Right atrium auricular region (tissue), 2 donors: ENCODE measurements at places on chromosomes 6 and 20.

- no peak for DNase-seq
- H3K4me3 ChIP-seq = no peak overlapping the region
- H3K4me1 ChIP-seq = no peaks in the 10 kb centered on the region
- no peaks in the 10 kb centered on the region for H3K36me3 ChIP-seq
Observed at GRCh38 chr20:24136659-24137246, 148.2 kb upstream of the GGTLC1 start.

- H3K4me3 ChIP-seq = no peak overlapping the region
- H3K4me1 ChIP-seq = no peaks in the 10 kb centered on the region
- H3K27me3 ChIP-seq = no peaks in the 10 kb centered on the region
- H3K36me3 ChIP-seq = peaks cover 19% of the 10 kb centered on the region
- DNase-seq = no peak
- no peak overlapping the region for H3K27ac ChIP-seq
Observed at GRCh38 chr20:2118783-2119182, 17.2 kb downstream of the STK35 start.

DNA sequence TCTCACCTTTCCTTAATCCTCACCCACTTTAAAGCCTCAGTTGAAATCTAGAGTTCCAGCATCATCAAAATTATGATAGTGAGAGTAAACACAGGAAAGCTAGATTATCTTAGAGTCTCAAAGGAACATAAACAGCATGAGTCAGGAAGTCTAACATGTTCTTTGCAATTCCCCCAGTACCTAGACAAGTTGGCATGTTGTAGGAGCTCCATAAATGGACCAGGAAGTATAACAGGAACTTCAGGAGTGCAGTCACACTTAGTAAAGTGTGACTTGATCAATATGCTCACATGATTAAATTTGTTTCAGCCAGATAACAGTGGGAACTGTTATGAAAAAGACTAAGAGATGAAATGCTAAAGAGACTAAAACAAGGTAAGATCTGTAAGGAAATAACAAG, 834.4 kb downstream of the EYS start:
- no peaks in the 10 kb centered on the region for H3K4me1 ChIP-seq
- H3K27me3 ChIP-seq = no peaks in the 10 kb centered on the region
- H3K4me3 ChIP-seq = no peak overlapping the region

GRCh38 chr20:44050925-44051660, 135.9 kb downstream of the JPH2 start:
- H3K4me3 ChIP-seq = no peak overlapping the region
- no peaks in the 10 kb centered on the region for H3K4me1 ChIP-seq
- no peaks in the 10 kb centered on the region for H3K36me3 ChIP-seq
- no peak for DNase-seq
- no peaks in the 10 kb centered on the region for H3K27me3 ChIP-seq
- H3K27ac ChIP-seq = no peak overlapping the region

DNA sequence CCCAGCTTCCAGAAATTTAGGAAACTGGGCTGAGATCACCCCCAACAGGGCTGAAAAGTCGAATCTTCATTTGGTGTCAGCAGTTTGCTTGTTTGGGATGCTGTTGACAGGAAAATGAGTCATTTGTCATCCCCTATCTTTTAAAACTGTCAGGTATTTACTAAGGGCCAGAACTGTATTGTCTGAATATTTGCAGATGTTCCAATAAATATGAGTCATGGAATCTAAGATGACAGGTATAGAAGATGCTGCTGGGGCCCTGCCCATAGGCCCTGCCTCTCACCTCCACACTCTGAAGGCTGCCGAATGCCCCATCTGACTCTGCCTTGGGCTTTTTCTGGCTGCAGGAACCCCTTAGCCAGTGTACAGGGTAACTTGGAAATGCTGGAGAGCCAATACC, 3.9 kb downstream of the ETV7 start:
- no peaks in the 10 kb centered on the region for H3K27me3 ChIP-seq
- H3K4me3 ChIP-seq = no peak overlapping the region
- H3K4me1 ChIP-seq = no peaks in the 10 kb centered on the region
- DNase-seq = no peak
- H3K27ac ChIP-seq = no peak overlapping the region
- no peaks in the 10 kb centered on the region for H3K36me3 ChIP-seq

DNA sequence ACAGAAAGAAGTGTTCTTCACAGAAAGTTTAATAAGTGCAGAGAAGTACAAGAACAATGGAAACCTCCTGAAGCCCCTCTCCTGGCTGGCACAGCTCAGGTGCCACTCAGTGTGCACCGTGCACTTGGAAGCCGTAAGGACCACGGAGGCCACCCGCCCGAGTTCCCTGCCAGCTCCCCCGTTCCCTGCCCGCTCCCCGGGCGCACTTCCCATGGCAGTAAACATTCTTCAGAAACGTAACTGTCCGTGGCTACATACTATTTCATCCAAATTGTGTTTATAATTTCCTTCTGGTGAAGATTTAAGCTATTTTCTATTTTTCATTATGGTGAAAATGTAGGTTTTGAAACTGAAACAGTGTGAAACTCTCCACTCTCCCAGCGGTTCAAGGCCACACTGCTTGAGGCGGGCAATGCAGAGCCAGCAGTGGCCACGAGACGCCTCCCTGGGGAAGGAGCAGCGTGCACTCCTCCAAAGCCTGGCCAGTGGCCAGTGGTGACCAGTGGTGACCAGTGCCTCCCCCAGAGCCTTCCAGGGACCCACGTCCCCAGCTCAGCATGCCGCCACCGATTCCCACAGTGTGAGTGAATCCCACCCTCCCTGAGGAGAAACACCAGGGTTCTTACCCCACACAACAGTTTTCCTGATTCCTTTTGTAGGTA, 46.4 kb downstream of the TAF4 start:
- H3K4me3 ChIP-seq = no peak overlapping the region
- no peaks in the 10 kb centered on the region for H3K27me3 ChIP-seq
- H3K27ac ChIP-seq = no peak overlapping the region
- peaks cover 36% of the 10 kb centered on the region for H3K4me1 ChIP-seq
- H3K36me3 ChIP-seq = peaks cover under 1% of the 10 kb centered on the region

DNA sequence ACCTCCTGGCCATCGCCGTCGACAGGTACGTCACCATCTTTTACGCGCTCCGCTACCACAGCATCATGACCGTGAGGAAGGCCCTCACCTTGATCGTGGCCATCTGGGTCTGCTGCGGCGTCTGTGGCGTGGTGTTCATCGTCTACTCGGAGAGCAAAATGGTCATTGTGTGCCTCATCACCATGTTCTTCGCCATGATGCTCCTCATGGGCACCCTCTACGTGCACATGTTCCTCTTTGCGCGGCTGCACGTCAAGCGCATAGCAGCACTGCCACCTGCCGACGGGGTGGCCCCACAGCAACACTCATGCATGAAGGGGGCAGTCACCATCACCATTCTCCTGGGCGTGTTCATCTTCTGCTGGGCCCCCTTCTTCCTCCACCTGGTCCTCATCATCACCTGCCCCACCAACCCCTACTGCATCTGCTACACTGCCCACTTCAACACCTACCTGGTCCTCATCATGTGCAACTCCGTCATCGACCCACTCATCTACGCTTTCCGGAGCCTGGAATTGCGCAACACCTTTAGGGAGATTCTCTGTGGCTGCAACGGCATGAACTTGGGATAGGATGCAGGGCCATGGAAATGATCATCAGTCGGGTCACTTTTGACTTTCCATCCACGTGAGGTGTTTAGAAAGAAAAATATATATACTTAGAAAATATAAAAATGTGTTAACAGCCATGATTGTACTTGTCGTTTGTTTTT, 868 bp downstream of the MC3R start:
- no peaks in the 10 kb centered on the region for H3K27me3 ChIP-seq
- H3K27ac ChIP-seq = no peak overlapping the region
- no peaks in the 10 kb centered on the region for H3K4me1 ChIP-seq
- no peak overlapping the region for H3K4me3 ChIP-seq
- no peaks in the 10 kb centered on the region for H3K36me3 ChIP-seq

GRCh38 chr20:46698788-46699187, 9.5 kb upstream of the TP53RK start:
- no peaks in the 10 kb centered on the region for H3K27me3 ChIP-seq
- no peaks in the 10 kb centered on the region for H3K36me3 ChIP-seq
- no peak overlapping the region for H3K27ac ChIP-seq
- H3K4me1 ChIP-seq = peaks cover 10% of the 10 kb centered on the region

- no peak for DNase-seq
- peaks cover 17% of the 10 kb centered on the region for H3K4me1 ChIP-seq
- no peaks in the 10 kb centered on the region for H3K27me3 ChIP-seq
- H3K4me3 ChIP-seq = no peak overlapping the region
- no peaks in the 10 kb centered on the region for H3K36me3 ChIP-seq
Observed at GRCh38 chr6:26556263-26557070, 18.3 kb downstream of the HMGN4 start.

GRCh38 chr6:86683132-86683908, 254.0 kb upstream of the HTR1E start:
- H3K27me3 ChIP-seq = no peaks in the 10 kb centered on the region
- no peak overlapping the region for H3K27ac ChIP-seq
- no peak for DNase-seq
- H3K4me1 ChIP-seq = no peaks in the 10 kb centered on the region
- no peaks in the 10 kb centered on the region for H3K36me3 ChIP-seq

- peaks cover 54% of the 10 kb centered on the region for H3K36me3 ChIP-seq
- H3K27ac ChIP-seq = peak overlapping the region; percentile 16
- H3K4me1 ChIP-seq = no peaks in the 10 kb centered on the region
- no peak for DNase-seq
- H3K27me3 ChIP-seq = no peaks in the 10 kb centered on the region
- H3K4me3 ChIP-seq = no peak overlapping the region
Observed at GRCh38 chr6:36610956-36611336, 16.8 kb downstream of the SRSF3 start.

- H3K4me1 ChIP-seq = no peaks in the 10 kb centered on the region
- no peaks in the 10 kb centered on the region for H3K27me3 ChIP-seq
- H3K4me3 ChIP-seq = no peak overlapping the region
- DNase-seq = no peak
- H3K36me3 ChIP-seq = no peaks in the 10 kb centered on the region
- H3K27ac ChIP-seq = no peak overlapping the region
Observed at GRCh38 chr20:17773619-17774018, 73.9 kb downstream of the BANF2 start.

DNA sequence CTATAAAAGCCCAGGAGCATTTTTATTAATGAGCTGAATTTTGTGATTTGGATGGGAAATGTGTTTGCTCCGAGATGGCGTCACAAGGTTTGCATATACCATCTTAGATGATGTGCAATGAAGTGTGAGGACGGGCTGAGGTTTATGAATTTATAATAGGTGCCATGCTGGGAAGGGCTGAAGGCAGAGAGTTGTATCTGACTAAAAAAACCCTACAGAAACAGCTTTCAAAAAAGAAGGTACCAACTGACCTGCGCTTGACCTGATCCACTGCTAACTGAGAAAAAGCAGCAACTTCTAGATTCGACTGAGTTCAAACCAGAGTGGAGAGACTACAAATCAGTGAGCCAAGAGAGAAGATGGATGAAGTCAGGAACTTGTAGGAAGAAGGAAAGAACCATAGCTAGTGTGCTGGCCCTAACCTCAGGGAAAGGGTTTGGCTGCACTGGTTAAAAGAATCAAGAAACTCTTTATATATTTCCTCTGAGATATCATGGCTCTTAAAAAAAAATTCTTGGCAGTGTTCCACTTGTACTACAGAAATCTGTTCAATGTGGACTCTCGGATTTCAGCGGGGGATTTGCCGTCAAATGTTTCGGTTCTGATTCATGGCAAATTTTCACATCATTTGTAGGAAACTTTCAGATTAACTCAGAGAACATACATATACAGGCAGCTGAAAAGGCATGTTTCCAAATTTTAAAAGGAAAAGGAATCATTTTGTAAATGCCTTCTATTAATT, 56.5 kb upstream of the HDGFL1 start:
- H3K4me1 ChIP-seq = no peaks in the 10 kb centered on the region
- H3K36me3 ChIP-seq = no peaks in the 10 kb centered on the region
- H3K27ac ChIP-seq = no peak overlapping the region
- no peak overlapping the region for H3K4me3 ChIP-seq
- H3K27me3 ChIP-seq = no peaks in the 10 kb centered on the region

- no peaks in the 10 kb centered on the region for H3K4me1 ChIP-seq
- no peaks in the 10 kb centered on the region for H3K27me3 ChIP-seq
- H3K36me3 ChIP-seq = no peaks in the 10 kb centered on the region
- no peak overlapping the region for H3K4me3 ChIP-seq
- no peak overlapping the region for H3K27ac ChIP-seq
Observed at GRCh38 chr6:87687296-87687695, 14.7 kb downstream of the AKIRIN2 start.

GRCh38 chr20:4812641-4813075, 90.9 kb downstream of the PRND start:
- H3K4me3 ChIP-seq = no peak overlapping the region
- no peaks in the 10 kb centered on the region for H3K27me3 ChIP-seq
- no peak for DNase-seq

DNA sequence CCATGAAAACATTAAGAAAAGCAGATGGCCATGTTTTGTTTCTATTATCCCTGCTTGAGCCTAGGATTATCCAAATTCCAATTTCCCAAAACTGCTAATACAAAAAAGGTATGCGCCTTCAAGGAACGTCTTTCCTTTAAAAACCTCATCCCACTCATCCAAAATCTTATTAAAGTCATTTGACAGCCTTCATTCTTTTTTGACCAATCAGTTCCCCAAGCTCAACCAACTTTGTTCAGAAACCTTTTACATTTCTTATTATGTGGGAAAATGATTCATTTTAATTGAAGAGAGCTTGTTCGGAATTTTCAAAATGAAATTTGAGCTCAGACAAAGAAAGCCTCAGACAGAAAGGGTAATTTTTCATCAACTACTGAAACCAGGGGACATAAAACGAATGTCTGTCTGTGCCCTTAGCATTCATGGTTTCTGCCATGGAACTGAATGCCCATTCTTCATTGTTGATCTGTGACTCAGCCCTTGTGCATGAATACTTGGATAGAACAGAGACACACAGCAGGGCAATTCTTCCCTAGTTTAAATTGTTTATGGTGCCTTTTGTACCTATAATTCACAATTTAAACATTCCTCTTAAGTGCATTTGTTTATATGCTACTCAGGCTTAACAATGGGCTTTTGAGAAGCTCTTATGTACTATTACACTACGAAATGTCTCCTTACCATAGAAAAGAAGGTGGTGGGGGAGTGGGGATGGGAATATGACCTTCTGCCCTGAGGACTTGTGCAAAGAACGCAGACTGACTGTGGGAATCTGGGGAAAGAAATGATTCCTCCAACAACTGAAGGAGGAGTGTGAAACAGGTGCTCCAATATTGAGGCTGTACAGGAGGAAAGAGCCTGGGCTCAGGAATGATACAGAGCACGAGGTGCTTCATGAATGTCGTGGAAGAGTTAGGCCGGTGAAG, 49.8 kb upstream of the ERVFRD-1 start:
- no peaks in the 10 kb centered on the region for H3K27me3 ChIP-seq
- no peak for DNase-seq
- H3K36me3 ChIP-seq = no peaks in the 10 kb centered on the region

DNA sequence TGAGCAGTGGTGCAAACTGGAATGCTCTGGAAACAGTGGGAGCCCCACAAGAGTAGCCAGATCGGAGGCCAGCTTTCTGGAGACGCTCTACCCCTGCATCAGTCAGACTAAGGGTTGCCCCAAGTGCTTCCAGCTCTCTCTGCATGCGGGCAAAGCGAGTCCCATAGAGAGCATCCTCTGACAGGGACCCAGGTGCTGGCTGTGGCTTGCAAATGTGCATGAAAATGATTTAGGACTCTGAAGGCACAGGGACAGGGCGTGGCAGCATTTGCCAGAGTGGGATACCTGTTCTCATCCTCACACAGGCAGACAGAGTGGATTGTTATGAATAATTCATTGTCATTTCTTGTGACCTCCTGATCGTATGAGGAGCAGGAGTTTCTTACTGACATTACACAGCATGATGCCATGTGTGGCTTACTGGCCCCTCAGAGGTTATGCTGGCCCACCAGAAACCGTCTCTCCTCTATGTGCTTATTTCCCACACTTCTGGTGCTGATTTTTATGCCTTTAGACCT, 10.3 kb downstream of the RIN2 start:
- no peaks in the 10 kb centered on the region for H3K27me3 ChIP-seq
- H3K36me3 ChIP-seq = no peaks in the 10 kb centered on the region
- peak; percentile 44 for DNase-seq
